Fibroblast of lung (primary cell): ENCODE measurements at places on chromosomes 2 and 18. TPM values are rescaled to one million over a fixed set of nuclear protein-coding genes. Genes with fewer than 3 reads are reported as not detected.

FBLN7 gene
- 0.51 and 0.99 TPM in 2 replicates for total RNA-seq

SLC5A7 gene
- not detected in 2 replicates for total RNA-seq

TMEM169 gene
- total RNA-seq = 0.26 and 0.50 TPM in 2 replicates

TUBA3D gene
- not detected in 2 replicates for total RNA-seq

DNA sequence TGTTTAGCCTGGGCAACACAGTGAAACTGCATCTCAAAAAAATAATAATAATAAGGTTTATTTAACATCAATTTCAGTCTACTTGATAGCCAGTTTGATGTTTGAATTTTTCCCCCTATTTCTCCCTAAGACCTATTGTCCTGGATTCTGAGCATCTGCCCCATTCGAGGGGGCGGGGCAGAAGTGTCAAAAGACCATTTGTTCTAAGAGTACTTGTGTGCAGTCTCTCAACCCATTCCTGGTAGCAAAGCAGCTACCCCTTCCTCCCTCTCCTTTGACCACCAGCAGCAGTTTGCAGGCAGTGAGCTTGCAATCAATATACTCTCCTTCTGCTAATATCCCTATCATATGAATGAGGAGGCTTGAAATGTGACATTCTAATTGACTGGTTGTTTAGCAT is 71.9 kb downstream of the VWC2L start:
- no peak for DNase-seq
